ENCODE measurements at places on chromosomes 6 and 20.

DNA sequence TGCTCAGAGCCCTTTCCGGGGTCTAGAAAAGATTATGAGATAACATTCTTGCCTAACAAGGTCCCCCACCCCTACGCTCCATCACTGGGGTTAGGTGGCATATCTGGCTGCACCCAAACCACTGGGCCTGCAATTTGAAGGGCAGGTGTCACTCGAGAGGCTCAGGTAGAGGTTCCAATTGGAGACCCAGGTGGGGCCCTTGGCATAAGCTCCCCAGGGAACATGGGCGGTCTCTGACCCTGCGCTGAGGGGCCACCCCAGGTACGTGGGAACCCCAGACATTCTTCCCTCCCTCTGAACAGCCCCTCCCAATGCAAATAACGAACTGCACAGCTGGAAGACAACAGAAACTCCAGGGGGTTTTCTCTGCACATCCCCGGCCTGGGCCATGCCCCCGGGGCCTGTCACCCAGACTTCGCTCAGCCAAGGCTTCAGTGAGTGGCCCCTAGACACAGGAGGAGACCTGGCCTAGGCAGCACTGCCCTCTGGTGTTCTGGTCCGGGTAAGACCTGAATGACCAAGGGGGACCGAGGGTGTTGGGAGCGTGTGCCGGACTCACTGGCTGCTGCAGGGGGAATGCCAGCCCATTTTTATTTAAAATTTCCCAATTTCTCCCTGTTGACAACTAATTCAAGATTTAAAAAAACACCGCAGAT, 47.5 kb downstream of the DSTN start:
- no peak for DNase-seq

GRCh38 chr6:92690997-92691599, 728.3 kb downstream of the EPHA7 start:
- DNase-seq, result no peak

DNA sequence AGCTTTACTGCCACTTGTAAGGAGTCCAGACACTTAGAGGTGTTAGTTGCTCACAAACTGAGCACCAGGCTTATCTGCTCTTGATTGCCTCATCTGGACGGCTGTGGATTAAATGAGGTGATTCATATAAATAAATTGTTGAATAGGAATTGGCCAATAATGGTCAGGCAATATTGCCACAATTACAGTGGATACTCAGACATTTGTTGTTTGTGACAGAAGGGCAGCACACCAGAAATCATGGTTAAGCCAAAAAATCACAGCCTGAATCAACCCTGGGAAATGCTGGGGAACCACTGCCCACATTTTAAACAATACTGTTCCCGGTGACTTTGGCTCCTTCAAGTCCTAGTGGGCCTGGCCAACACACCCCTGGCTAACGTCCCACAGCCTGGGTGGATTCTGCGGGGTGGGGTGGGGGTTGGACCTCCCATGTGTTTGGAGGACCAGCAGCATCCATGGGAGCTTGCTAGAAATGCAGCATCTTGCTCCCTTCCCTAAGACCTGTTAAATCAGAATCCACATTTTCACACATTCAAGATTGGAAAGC, 29.5 kb upstream of the SPDEF start:
- DNase-seq, result no peak

- DNase-seq, result no peak
Observed at GRCh38 chr20:61057443-61058121, 194.5 kb upstream of the CDH4 start.

- no peak for DNase-seq
Observed at GRCh38 chr6:44007818-44008621, 119.2 kb downstream of the MRPL14 start.

DNA sequence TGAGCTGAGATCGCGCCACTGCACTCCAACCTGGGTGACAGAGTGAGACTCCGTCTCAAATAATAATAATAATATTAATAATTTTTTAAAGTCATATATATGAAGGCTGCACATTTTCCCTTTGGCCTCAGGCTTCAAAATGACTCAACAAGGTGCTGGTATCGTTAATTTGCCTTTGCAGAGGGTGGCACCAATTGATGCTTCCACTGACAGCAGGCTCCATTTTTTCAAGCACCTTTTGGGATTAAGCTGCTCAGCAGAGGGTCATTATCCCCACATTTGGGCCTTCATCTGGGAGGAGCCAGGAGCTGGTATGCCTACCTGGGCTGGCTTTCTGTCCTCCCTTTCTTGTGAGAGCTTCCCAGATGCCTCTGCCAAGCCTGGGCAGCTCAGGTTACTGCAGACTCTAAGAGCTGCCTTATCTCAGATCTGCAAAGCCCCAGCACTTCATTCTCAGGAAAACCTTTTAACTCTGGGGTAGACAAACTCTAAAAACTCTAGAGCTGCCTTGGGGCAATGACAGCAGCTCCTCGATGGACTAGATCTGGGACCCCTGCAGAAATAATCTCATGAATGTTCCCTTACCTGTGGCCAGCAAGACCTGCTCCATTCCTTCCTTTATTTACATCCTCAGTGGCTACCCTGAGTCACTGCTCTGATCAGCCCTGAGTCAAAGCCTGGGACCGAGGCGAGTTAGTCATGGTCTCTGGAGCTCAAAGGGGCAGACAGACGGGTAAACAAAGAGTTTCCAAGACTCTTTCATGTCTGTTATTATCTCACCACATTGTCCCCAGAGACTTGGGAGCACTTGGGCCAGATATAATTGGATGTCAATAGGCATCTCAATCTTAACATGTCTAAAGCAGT, 80.0 kb upstream of the EYA2 start:
- DNase-seq, result no peak

DNA sequence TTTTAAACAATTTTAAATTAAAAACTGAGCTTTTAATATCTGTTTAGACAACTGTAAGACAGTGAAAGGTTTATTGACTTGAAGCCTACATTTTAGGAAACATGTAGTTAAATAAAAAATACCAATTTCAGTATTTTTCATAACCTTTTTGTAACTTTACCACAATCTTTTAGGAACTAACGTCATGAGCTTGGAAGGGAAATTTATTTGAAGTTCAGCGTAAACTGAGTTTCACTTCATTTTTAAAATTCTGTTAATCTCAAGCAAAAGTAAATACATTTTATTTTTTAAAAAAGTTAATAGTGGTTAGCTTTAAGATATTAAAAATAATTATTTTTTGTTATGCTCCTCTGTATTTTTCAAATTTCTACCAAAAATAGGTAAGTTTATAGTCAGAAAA, 5.5 kb downstream of the CST7 start:
- no peak for DNase-seq

DNA sequence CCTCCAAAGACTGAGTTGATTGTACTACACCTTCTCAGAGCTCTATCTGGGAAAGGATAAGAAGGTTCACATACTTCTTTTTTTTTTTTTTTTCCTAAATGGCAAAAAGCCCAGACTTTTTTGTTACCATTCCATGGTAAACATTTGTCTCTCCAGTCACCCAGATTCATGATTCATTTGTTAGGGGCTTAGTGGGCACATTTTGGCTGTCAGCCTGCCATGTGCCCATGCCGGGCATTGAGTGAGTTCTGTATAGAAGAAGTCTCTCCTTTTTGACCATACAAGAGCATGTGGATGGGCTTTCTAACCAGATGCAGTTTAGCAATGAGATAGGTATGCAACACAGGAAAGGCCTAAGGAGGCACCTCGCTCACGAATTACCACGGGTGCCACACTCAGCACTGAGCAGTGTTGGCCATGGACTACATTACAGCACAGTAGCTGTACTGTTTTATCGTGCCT, 447.5 kb upstream of the HSF2 start:
- no peak for DNase-seq

DNA sequence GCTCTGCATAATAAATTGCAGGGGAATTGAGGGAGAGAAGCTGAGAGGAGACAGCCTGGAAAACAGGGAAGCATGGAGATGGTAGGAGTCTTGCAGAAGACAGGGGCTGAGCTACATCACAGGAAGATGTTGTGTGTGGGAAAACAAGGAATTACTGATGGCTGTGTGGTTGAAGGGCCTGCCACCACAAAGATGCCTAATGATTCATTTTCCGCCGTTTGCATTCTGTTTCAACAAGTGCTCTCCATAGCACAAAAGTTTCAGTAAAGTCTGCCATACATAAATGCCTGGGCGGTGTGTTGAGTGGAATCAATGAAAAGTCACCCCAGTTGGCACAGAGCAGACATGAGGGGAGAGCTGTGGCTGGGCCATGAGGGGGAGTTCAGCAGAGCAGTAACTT, 5.6 kb upstream of the KLHL31 start:
- no peak for DNase-seq

- DNase-seq, result no peak
Observed at GRCh38 chr6:21420926-21421325, 172.6 kb upstream of the SOX4 start.

DNA sequence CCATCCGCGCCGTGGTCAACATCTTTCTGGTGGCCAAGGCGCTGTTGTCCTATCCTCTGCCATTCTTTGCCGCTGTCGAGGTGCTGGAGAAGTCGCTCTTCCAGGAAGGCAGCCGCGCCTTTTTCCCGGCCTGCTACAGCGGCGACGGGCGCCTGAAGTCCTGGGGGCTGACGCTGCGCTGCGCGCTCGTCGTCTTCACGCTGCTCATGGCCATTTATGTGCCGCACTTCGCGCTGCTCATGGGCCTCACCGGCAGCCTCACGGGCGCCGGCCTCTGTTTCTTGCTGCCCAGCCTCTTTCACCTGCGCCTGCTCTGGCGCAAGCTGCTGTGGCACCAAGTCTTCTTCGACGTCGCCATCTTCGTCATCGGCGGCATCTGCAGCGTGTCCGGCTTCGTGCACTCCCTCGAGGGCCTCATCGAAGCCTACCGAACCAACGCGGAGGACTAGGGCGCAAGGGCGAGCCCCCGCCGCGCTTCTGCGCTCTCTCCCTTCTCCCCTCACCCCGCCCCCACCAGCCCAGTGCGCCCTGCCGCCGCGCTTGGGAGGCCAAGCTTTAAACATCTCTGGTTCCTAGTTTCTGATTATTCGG, 4.0 kb downstream of the SLC32A1 start:
- no peak for DNase-seq

GRCh38 chr6:168909288-168909687, 344.4 kb downstream of the THBS2 start:
- no peak for DNase-seq

DNA sequence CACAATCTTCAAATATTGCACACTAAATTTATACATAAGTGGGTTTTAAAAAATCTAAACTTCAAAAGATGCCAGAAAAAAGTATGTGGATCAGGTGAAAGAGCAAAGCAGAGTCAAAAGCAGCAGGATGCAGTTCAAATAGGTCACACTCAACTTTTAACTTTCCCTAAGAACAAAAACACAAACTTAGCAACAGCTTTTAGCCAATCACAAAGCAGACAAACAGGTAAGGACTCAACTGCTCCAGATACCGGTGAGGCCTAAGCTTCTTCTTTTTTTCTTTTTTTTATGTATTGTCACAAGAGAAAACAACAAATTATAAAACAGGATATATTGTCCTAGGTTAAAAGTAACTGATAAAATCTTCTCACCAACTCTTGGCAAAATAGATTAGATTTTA, 74.7 kb downstream of the SESN1 start:
- no peak for DNase-seq

GRCh38 chr6:18835976-18836375, 448.8 kb downstream of the RNF144B start:
- DNase-seq, result no peak

DNA sequence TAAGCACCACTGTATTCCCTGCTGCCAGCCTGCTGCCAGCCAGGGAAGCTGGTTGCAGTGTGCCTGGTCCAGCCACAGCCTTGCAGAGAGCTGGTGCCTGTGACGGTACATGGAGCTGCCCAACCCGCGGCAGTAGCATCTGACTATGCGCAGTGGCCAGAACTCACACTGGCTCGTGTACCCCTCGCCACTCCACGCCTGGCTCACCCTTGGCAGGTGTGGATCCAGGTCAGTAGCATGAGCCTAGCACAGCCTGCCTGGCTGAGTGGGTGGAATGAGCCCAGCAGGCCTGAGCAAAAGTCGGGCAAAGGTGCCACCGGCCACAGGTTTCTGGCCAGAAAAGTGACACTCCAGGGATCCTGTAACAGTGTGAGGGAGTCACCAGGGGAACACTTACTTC, 361.7 kb upstream of the MAP3K7 start:
- no peak for DNase-seq

- DNase-seq, result no peak
Observed at GRCh38 chr6:8780653-8781052, 345.3 kb upstream of the SLC35B3 start.

DNA sequence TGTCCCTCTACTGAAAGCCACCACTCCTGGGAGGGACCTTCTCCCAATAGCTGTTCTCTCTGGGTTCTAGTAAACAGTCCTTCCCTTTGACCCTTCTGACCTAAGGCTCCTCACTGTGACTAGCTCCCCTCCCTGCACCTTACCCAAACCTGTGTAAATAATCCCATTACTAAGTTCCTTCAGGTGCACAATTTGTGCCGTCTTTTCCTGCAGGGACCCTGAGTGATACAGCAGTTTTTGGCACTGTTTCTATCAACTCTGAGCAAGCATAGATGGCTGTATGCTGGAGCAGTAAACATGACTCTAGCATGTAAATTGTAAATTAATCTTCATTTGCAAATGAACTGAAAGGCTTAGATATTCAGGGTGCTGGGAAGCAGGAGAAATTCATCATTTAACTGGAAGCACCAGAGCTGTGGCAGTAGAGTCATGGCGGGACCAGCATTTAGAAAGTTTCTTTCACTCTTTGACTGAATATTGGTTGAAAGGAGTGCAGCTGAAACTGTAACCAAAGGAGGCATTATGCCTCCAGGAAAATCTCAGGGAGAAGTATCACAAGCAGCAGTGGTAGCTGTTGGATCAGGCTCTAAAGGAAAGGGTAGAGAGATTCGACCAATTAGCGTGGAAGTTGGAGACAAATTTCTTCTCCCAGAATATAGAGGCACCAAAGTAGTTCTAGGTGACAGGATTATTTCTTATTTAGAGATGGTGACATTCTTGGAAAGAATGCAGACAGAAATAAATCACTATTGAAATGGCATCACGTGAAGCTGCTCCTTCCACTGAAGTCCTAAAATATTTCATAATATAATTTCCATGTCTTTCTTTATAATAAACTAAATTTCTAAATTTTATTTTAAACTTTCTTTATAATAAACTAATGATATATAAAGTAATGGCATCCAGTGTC, 117.8 kb downstream of the TCP11 start:
- no peak for DNase-seq

- no peak for DNase-seq
Observed at GRCh38 chr6:147311218-147311617, 107.0 kb downstream of the STXBP5 start.

GRCh38 chr6:128343706-128344105, 176.7 kb downstream of the PTPRK start:
- DNase-seq, result no peak

- no peak for DNase-seq
Observed at GRCh38 chr20:46171476-46171875, 53.4 kb downstream of the CD40 start.

- peak; percentile 13 for DNase-seq
Observed at GRCh38 chr6:166757232-166758135, 130.4 kb upstream of the RPS6KA2 start.
